ENCODE measurements at places on chromosomes 2 and 18.

GRCh38 chr2:109636317-109636716, 22.2 kb downstream of the SOWAHC start:
- DNase-seq, result peak; percentile 29

- no peak for DNase-seq
These were observed 900 bp downstream of the SLC40A1 start for GRCh38 chr2:189579585-189580186.

DNA sequence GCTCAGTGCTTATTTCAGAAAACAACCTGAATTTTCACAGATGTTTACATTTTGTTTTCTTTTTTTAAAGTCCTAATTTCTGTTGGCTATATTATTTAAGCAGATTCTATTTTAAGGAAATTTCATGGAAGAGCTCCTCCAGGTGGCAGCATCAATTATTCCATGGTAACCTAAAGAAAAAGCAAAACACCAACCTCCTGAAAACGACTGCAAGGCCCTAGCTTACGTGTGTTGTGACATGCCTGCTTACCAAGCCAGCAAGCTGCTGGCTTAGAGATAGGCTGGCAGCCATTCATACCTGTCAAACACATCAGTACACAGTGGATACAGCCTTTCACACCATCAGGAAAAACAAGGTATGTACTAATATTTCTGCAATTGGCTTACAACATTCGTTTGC, 64.9 kb downstream of the LPIN2 start:
- DNase-seq, result peak; percentile 36

GRCh38 chr18:49273241-49273880, 187.1 kb downstream of the DYM start:
- peak; percentile 68 for DNase-seq

DNA sequence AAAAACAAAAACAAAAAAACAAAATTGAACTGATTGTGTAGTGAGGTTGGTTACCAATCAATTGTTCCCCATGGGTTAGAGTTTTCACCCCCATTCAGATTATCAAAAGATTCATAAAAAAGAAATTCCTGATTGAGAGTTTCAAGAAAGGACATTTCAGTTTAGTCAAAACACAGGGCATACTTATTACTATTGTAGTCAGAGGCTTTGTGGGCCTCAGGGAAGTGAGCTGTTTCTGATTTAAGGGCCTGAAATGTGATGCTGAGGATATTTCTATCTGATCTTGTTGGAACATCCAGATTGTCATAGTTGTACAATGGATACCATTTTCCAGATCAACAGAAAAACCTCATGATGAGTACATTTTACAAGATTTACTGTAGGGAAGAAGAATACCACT, 368.1 kb upstream of the NETO1 start:
- no peak for DNase-seq

- DNase-seq, result no peak
These were observed 129.3 kb upstream of the CCDC150 start for GRCh38 chr2:196510246-196510645.

DNA sequence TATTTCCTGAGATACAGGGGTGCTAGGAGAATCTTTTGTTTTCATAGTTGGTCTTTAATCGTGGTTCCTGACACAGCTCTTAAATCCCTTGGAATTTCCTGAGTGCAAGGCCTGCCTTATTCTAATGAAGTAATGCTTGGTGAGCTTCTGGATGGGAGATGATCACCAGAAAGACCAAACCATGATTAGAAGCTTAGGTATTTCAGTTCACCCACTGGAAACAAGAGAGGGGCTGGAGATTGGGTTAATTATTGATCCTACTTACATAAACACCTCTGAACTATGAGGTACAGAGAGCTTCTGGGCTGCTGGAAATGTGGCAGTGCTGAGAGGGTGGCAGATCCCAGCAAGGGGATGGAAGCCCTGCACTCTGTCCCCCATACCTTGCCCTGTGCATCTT, 406.8 kb downstream of the THSD7B start:
- DNase-seq, result peak; percentile 46

DNA sequence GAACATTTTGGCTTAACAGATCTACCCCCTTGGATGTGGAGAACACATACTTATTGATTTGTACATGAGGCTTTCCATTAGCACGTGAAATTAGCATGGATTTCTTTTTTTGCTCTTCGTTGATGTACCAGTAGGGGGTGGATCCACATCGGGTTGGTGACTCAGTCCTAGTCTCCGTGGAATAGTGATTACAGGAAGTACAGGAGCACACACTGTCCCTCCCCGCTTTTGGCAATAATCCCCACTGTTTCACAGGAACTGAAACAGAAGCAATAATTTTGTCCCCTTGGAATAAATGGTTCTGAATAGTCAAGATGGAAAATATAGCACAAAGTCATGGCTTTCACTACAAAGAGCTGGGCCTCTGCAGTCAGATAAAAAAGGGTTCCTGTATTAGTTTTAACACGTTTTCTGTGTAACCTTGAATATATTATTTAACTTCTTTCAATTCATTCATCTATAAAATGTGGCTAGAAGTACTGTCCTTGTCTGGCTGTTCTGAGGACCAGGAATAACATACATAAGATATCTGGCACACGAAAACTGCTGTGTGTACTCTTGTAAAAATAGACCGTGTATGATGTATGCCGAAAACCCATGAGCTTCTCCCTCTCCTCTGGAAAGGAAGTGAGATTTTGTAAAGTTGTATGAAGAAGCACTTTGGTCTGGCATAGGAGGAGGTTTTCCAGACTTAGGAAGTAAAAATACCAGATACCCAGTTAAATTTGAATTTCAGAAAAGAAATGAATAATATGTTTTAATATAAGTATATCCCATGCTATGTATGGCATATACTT, 229.2 kb downstream of the GALR1 start:
- DNase-seq, result peak; percentile 1

DNA sequence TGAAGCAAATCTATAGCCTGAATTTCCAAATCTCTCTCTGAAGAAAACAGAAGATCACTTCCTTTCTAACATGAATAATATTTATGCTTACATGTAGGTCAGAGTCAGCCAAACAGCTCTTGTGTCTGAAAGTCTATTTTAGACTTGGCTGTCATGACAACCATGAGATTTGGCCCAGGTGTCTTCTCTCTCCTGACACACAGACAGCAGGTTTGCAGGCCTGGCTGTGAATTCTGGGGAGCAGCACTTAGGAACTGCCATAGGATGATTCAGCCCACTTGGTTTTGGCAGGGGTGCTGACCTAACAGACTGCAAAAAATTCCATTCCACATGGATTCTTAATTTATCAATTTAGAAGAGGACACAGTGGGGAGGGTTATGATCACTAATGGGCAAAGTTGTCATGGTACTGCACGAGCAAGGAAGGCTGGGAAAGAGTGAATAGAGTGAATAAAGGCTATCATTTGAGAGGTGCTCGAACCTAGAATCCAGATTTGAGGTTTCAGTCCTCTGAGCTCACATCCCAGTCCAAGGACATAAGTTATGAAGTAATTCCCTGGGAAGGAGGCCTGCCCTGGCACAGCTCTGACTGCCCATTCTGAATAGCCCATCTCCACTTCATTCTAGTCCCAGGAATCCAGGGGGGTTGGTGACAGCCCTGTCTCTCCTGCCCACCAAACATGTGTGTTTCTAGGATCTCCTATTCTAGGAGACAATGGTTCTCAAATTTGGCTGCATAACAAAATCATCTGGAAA, 453.9 kb upstream of the TRIB2 start:
- peak; percentile 19 for DNase-seq

DNA sequence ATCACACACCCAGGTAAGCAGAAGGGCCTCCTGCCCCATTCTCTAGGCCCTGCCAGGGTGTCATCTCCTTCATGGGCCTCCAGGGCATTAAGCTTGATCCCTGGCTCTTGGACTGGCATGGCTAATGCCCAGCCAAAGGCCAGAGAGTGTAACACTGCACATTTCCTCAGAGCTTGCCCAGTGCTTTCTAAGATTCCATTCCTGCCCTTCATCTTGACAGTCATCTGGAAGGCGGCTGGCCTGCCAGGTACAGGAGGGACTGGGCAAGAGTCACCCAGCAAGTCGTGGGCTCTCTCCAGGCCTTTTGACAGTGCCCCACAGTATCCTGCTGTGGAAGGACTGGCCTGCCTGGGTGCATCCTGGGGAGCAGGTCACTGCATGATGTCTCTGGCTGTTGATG, 268.9 kb downstream of the HAUS1 start:
- no peak for DNase-seq

DNA sequence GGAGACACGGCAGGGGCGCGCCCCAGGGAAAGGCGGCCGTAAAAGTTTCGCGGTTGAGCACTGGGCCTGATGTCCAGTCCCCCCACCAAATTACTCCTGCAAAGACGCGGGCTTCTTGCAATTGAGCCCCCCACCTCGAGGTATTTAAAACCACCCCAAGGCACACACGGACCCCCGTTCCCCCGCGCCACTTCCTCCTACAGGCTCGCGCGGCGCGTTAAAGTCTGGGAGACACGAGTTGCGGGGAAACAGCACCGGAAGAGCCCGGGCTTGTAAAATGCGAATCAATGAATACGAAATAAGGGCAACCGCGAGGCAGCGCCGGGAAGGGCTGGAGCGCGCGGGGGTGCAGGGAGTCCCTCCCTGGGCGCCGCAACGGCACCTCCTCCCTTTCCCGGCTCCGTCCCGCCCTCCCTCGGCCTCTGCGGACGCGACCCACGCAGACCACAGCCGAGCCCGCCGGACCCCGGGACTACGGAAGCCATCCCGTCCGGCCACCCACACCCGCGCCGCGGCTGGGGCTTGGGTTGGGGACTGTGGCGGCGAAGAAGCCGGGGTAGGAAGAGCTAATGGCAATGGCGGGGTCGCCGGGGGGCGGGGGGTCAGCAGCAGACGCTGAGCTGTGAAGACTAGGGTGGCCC, 918 bp upstream of the NETO1 start:
- no peak for DNase-seq

DNA sequence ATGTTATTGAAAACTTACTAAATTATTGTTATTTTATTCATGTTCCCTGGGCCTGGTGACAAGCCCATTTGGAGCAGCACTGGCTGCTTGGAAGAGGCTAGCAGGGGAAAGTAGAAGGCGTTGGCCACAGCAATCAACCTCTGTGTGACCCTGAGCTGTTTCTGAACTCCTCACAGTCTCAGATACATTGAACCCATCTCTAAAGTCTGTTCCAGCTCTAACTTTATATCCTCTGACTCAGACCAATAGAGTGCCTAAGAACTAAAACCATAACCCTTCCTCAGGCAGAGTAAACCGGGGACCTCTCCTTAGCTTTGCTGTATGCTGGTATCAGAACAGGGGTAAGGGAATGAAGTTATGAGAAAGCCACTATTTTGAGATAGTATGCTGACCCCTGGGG, 96.4 kb upstream of the NOL4 start:
- no peak for DNase-seq

GRCh38 chr2:62338111-62338510, 142.2 kb downstream of the B3GNT2 start:
- no peak for DNase-seq

- DNase-seq, result no peak
These were observed 166.7 kb downstream of the AGAP1 start for GRCh38 chr2:235660484-235661082.

- peak; percentile 66 for DNase-seq
These were observed 29.4 kb upstream of the GMPPA start for GRCh38 chr2:219469186-219469724.

- DNase-seq, result peak; percentile 87
These were observed 27.2 kb downstream of the EIF2AK3 start for GRCh38 chr2:88600038-88600465.

- no peak for DNase-seq
These were observed 33.1 kb downstream of the STK25 start for GRCh38 chr2:241475267-241475666.

DNA sequence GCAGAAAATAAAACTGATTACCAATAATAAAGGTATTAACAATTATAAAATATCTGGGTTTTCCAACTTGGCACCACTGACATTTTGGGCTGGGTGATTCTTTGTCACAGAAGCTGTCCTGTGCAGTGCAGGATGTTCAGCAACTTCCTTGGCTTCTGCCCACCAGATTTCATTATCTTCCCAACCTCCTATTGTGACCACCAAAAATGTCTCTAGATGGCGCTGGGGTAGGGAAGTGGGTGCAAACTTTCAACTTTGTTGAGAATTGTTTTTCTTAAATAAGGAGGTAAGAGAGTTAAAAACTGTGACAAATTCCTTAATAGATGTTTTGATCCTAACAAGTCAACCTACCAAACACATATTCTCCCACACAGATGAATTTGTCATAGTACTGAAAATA, 90.1 kb downstream of the GAREM1 start:
- DNase-seq, result no peak

DNA sequence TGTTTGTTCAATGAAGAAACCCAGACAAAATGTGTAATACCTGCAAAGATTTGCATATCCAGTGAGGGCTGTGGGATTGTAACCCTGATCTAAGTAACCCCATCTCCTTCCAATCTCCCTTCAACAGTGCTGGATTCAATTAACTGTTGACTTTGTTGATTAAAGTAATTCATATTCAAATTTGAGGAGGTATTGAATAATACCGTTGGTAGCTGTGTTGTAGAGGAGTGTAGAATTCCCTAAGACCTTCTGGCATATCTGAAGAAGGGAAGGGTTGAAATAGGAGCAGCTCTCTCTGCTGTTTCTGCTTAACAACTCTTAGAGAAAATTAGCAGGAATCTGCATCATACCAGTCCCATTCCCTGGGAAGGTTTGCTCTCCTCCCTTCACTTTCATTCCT, 28.2 kb downstream of the MAIP1 start:
- no peak for DNase-seq

- DNase-seq, result peak; percentile 4
These were observed 140.5 kb downstream of the ST6GAL2 start for GRCh38 chr2:106745468-106745867.

DNA sequence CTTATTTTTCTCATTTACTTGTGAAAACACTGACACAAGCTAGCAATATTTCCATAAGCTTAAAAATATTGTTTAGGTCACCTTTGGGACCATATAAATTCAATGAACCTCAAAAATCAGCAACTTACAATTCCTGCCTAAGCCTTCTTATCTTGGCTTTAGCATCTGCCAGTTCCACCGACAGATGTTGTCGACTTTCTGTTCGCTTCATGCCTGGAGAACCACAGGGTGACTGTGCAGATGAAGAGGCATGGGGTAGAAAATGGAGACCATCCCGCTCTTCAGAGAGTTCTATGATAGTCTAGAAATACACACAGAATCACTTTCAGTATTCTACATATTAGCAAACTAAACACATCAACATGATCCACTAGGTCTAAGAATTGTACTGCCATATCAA, 64.2 kb downstream of the CCDC88A start:
- DNase-seq, result no peak

GRCh38 chr2:226780431-226780830, 19.2 kb downstream of the IRS1 start:
- no peak for DNase-seq
